ENCODE measurements at places on chromosomes 3 and 15. TPM values are rescaled to one million over a fixed set of nuclear protein-coding genes. Genes with fewer than 3 reads are reported as not detected.

DNA sequence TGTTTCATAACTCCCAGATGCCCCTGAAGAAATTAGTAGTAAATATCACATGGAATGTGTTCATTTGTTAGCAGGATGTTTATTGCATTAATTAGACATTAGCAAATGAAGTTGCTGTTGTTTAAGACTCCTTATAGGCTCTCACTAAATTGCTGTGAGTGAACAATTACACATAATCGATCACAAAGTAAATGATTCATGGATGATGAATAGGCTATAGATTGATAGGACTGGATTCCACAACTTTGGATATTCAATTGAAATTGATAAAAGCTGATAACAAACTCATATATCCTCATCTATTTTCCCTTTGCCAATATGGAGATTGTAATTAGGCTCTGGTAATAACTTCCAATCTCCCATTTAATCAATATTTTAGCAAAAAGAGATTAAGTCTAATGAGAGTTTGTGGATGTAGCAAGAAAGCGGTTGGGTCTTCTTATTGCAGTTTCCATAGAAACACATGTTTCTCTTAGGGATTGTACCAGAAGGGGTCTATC lies 555.5 kb downstream of the ROBO2 start:
- DNase-seq = no peak

DNA sequence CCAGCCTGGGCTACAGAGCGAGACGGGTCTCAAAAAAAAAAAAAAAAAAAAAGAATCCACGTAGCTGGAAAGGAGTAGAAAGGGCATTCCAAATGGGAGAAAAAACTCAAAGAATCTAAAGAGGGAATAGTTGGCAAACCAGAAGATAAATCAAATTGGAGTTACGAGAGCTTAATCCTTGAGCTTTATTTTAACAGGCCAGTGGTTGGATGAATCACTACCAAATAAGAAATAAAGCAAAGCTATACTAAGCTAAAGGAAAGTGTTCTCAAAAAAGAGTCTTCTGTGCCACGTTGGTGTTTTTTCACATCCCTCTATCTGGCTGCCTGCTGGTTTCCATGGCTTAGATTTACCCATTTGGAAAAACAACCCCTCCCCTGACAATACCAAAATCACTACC lies 14.0 kb downstream of the VGLL4 start:
- DNase-seq = no peak

DNA sequence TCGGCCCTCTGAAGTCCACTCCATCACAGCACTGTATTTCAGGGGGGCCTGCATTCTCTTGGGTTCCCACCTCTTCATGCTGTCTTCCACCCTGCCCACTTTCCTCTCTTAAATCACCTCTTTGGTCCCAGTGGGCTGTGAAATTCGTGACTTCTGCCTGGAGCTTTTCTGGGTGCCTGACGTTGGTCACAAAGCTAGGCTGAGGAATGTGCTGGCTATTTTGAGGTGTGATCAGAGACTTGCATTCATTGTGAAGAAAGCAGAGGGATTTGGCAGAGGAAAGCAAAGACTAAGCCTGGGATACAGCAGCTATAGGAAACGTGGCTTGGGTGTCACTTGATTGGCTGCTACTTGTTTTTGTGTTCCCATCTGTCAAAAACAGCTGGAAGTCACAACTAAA lies 202.5 kb downstream of the SATB1 start:
- DNase-seq = no peak

DNA sequence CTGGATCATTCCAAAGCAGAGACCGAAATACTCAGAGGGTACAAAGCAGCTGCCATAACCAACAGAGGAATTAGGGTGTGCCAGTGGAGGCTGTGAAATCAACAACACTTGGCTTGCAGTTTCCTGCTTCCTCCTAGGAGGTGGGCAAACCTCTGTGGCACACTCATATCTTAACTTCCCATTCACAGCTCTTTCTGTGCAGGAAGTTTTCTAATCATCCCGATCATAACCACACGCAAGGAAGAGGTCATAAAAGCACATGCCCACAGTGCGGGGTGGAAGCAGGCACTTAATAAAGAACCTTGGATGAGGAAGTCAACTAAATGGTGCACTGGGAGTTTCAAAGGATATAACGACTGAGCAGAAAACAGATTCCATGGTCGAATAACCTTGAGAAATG lies 5.1 kb downstream of the SCAMP2 start:
- no peak for DNase-seq

- DNase-seq = no peak
These were observed 52.8 kb downstream of the SHOX2 start for GRCh38 chr3:158053386-158053785.

GRCh38 chr3:66419036-66419435 lies 81.8 kb downstream of the LRIG1 start:
- no peak for DNase-seq

- no peak for DNase-seq
These were observed 27.1 kb downstream of the KLF15 start for GRCh38 chr3:126329927-126330725.

DNA sequence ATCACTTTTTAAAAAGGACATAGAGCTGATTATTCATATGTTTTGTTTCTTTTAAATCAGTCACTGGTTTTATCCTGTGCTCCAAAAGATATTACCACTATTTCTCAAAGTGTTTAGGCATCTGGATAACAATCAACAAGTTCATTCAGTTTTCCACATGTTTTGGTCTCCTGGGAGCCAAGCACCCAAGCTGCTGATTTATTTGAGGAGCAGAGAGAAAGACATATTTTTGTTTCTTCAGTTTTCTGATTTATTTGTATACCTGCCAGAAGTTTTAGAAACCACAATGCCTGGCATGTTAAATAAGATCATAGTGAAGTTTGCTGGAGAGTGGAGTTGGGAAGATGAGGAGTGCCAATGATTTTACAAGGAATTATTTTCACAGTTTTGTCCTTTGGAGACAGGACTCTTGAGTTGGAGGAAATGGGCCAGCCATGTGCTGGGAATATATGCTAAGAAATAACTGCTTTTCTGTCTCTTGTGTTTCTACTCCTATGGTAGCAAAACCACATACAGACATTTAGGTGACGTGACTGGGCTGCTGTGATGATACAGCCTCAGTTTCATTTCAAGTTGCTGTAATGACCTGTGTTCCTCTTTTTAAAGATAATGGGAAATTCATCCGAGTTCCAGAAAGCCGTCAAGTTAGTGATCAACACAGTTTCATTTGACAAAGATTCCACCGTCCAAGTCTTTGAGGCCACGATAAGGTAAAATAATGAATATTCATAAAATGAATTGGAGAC lies 11.7 kb downstream of the EDEM1 start:
- no peak for DNase-seq

The GNAT1 gene
- not detected for total RNA-seq

The SI gene
- not detected for total RNA-seq

The WDR93 gene
- 2.5 TPM for total RNA-seq

The MCF2L2 gene
- 1.7 TPM for total RNA-seq

Data from kidney (tissue), 22 donors.